NCI-H446 treated with DMSO at 0.1 percent for 48 hours (cell line): ENCODE measurements at places on chromosomes 7 and 10.

DNA sequence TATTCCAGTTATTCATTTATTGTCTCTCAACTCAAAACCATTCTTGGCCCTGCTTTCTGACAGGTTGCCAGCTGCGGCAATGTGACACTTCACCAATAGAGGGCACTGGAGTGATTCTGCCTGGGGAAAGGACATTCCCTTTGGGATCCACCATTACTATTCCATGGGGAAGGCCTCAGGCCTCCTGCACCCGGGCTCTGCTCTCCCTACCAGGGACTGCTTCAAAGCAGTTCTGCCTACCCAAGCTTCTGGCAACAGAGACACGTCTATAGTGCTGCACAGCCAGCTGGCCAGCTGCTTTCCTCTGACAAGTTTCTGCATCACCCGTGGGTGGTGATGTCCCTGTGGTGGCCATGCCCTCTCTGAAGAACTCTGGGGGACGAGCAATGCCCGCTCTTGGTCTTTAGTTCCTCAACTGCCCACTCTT is 163.8 kb downstream of the ELMO1 start:
- DNase-seq = no peak

- no peak for DNase-seq
Observed at GRCh38 chr7:80392229-80393169, 119.4 kb downstream of the GNAT3 start.

GRCh38 chr7:87505122-87505521 is 29.6 kb upstream of the ABCB4 start:
- no peak for DNase-seq

DNA sequence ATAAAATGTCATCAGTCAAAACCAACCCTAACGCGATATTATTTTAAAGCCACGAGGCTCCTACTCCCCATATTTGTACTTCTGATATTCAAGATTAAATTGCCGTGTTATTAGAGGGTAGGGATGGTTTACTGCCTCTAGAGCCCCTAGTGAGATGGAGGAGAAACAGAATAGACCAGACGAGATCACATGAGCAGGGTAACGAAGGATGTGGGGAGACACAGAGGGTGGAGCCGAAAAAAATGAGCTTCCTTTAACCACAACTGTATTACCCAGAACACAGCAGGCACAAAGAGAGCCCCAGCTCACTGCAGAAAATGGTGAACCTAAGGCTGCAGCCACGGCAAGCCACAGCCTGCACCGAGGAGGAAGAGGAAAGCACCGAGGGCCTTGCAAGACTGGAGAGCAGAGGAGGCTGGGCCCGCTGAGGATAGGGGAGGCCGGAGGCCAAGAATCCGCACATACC is 14.3 kb downstream of the ZC3HAV1 start:
- DNase-seq = no peak

GRCh38 chr10:79381804-79382221 is 34.5 kb downstream of the PPIF start:
- no peak for DNase-seq

- no peak for DNase-seq
Observed at GRCh38 chr10:98404571-98405359, 10.2 kb downstream of the PYROXD2 start.

DNA sequence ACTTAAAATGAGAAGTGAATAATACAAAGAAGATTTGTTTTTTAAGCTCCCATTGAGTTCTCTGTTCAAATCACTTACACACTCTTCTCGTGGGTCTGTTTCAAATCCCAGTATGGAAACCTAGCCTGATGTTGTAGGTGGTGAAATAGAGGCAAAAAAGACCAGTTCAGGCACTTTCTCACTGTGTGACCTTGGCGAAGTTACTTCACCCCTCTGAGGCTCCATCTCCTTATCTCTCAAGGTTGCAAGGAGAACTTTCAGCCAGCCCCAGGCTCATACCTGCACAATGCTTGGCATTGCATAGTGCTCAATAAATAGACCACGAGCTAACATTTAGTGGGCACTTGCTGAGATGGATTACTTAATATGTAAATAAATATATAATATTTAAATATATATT is 90.1 kb downstream of the PRLHR start:
- DNase-seq = no peak

DNA sequence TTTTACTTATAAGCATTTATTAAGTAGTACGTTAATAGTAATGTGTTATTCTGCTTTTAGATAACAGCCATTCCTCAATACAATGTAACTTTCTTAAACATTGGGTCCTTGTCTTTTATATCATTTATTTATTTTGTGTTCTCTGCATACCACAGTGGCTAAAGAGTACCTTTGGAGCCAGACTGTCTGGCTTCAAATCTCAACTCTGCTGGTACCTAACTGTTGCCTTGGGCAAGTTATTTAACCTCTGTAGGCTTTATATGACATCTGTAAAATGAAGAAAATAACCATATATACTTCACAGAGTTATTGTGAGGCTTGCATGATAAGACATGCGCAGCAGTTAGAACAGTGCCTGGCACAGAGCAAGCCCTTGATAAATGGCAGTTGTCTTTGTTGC is 397.6 kb downstream of the MDFIC start:
- no peak for DNase-seq

DNA sequence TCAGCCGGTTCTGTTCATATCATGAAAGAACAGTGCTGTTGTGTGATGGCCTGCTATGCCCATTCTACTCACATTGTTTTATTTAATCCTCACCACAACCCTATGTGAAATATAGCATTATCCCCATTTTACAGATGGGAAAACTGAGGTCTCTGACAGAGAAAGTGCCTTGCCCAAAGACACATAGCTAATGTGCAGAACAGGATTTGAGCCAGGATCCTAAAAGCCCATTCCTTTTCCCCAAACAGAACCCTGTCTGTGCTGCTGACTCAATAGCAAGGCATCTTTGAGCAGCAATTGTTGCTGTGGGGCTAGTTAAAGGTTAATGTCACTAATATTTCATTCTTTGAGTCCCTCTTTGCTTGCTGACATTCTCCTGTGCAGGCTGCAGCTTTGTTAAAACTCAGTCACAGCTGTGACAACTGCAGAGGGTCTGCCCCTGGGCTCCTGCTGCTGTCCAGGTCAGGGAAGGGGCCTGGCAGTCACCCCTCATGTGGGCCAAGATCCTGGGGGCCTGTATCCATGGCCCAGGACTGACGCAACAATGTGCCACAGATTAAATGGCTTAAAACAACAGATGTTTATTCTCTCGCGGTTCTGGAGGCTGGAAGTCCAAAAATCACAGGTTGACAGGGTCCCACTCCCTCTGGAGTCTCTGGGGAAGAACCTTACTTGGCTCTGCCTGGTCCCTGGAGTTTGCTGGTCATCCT is 40.4 kb downstream of the AFAP1L2 start:
- no peak for DNase-seq

DNA sequence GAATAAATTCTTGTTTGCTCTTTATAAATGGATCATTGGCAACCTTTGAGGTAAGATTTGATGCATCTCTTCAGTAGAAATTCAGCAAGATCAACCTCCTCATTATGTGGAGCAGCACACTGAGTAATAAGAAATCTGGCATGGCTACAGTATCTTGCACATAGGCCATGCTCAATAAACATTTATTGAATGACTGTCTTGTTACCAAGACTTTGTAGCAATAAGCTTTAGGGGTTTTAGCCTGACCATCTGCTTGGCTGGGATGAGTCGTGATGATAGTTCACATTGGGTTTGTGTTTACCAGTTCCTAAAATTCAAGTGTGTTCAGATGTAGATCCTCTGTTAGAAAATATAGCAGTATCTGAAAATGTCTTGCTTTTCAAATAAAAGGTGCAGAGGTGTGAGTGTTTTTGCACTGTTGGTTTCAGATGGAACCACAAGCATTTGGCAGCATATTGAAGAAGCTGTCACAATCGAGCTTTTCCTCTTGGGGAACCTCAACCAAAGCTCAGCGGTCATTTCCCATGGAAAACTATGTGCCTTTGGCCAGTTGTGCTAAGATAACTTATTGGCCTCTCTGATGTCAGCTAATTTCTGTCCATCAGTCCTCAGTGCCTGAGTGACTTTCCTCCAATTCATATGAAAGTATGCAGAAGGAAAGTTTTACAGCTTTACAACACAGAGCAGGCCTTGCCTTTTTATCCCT is 442.6 kb downstream of the GFRA1 start:
- no peak for DNase-seq

DNA sequence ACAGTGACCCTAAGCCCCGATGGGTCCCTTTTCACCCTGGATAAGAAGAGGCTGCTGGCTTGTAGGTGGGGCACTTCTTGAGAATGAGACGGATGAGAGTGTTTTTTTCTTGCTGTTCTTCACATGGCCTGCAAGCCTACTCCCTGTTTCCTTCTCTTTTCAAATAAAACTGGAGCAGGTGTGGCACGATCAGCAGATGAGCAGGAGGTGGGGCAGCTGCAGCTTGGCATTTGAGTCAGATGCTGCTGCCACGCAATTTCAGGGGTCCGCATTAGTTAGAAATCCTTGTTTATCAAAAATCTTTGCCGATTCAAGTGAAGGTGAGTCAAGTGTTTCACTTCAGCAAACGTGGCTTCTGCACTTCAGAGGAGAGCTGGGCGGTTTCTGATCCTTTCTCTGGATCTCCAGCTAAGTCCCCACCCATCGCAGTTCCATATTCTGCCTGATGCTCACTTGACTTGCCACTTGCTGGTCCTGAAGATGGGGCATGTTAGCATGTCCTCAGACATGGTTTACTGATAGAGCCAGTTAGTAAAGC is 20.8 kb downstream of the WDFY4 start:
- no peak for DNase-seq

GRCh38 chr7:98423043-98423442 is 22.2 kb upstream of the BAIAP2L1 start:
- peak; percentile 31 for DNase-seq

GRCh38 chr10:4399556-4399955 is 426.5 kb upstream of the AKR1E2 start:
- no peak for DNase-seq

- no peak for DNase-seq
Observed at GRCh38 chr7:1894906-1895663, 225.0 kb downstream of the ELFN1 start.

DNA sequence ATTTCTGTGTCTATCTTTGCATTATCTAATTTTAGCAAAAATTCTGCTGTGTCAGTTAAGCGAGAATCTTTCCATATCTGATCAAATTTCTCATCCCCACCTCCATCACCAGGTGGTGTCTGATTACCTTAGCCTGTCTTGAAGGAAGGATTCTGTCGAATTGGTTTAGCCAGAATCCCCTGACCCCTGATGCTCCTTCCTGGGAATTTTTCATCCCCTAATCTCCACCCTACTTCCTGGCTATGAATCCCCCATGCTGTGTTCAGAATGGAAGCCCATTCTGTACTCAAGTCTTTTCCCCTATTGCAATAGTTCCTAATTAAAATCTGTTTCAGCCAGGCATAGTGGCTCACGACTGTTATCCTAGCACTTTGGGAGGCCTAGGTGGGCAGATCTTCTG is 216.1 kb downstream of the SKIDA1 start:
- no peak for DNase-seq
